ENCODE measurements at places on chromosomes 12 and 14.

DNA sequence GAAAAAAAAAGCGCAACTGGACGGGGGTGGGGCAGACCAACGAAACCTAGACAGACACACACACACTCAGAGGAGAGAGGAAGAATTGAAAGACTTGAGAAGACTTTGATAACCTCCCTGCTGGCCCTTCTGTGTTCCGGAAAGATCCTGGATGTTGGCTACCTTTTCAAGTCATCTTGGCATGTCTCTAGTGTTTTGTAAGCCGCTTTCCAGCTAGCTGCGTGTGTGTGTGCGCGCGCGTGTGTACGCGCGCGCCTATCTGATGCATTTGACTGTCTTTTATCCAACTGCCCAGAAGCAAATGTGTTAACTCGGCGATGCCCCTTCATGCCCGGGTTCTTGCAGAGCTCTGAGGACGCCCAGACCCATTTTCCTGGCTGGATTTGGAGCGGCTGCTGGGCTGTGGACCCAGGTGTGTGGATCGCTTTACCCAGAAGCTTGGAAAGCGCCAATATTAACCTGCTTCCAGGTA, 664 bp downstream of the LRFN5 start:
- DNase-seq, result peak; percentile 66

GRCh38 chr14:79175671-79176070, 1005.5 kb downstream of the NRXN3 start:
- no peak for DNase-seq

- no peak for DNase-seq
These were observed 151.3 kb downstream of the DHRS2 start for GRCh38 chr14:23787436-23787835.

DNA sequence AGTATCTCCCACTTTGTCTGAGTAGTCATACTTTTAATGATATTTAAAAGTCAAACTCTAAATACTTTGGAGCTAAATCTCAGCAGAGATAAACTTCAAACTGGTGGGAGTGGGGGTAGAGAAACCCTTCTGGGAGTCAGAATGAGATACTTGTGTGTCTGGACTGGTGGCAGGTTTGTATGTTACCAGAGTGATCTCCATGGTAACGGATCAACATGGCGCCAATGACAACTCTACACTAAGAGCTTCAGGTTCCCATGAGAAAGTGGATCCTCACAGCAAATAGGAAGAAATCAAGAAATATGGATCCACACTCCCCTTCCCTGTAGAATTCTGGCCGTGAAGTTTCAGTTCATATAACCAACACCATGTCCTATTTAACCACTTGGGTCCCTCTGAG, 121.9 kb downstream of the ETV6 start:
- DNase-seq, result no peak

DNA sequence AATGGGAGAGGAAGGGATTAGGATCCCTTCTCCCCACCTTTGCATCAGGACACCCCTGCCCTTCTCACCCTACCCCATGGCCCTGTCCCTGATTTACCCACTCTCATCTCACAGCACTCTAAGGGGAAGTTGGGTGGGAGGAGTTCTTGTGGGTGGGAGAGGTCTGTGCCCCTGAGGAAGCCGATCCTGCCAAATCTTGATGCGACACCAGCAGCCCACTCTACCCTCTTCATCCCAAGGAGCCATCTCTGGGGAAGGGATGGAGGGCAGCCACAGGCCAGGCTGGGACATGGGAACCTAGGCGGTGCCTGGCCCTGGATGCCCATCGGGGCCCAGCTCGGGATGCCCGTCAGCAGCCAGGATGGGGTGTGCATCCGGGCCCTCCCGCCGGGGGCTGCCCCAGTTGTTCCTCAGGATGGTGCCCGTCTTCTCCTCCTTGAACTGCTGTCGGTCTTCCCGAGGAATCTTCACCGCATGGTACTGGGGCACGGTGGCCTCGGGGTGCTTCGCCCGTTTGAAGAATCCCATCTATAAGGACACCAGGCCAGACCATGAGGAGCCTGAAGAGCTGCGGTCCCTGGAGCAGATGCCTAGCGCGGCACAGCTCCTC, 22.8 kb downstream of the ITGA7 start:
- no peak for DNase-seq

- DNase-seq, result no peak
These were observed at the start of gene CEP170B for GRCh38 chr14:104865081-104865630. Gene CEP170B (plus strand): TSS chr14:104865268. CDS start chr14:104868451, 3,183 bp downstream.

DNA sequence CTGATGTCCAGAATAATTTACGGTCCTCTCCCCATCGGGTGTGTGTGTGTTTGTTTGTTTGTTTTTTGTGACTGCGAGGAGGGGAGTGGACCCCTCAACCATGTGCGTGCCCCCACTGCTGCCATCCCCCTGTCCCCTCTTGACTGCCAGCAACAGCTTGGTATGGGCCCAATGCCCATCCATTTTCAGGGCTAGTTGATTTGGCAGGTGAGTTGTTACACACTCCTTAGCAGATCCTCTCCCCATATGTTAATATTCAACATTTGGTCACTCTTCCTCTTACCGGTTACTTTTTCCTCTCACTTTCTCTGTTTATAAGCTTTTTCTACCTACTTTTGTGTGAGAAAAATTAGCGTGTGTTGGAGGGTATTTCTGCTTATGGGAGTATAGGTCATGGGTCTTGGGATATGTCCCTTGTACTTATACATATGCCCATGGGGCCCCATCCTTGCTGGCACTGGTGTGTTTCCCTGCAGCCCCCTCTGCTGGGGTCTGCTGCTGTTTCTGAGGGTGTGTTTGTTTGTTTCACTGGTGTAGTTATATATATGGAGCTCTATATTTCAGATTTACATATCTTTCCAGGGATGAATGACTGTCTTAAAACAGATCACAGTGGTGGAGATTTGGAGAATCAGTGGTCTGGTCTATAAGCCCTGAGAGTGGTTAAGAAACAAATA, 33.8 kb downstream of the ZFHX2 start:
- peak; percentile 37 for DNase-seq
